Uterus (tissue), 4 donors: ENCODE measurements at places on chromosomes 16 and 17. TPM values are rescaled to one million over a fixed set of nuclear protein-coding genes. Genes with fewer than 3 reads are reported as not detected.

HBM gene
- total RNA-seq: not detected

- H3K36me3 ChIP-seq: no peaks in the 10 kb centered on the region
- no peak overlapping the region for H3K4me3 ChIP-seq
- no peaks in the 10 kb centered on the region for H3K4me1 ChIP-seq
- DNase-seq: no peak
Measured at GRCh38 chr16:56793492-56793891, 63.6 kb downstream of the NUP93 start.

DNA sequence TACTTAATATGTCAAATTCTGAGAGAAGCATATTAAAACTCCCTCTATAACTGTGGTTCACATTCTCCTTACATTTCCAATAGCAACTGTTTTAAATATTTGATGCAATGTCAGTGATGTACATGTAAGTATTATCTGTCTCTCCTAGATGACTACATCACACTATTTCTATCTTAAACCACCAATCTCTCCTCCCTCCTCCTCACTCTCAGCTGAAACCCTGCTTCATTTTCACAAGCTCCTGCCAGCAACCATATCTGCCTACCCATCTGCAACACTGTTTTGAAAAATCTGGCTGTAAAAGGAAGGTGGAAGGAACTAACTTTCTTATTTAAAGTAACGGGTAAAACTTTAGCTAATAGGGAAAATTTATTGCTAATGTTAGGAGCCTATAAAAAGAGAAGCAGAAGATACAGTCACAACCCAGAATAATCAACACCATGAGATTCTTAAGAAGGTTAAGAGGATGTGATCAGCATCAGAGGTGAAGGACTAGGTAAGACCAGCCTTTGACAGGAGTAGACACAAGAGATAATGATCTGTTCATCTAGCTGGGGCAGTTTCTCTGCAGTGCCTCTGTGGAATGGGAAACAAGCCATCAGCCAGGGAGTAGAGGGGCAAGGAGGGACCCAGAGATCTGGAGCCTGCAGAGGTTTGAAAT is 31.0 kb downstream of the MYH10 start:
- H3K27ac ChIP-seq: no peak overlapping the region
- no peak for DNase-seq
- H3K4me3 ChIP-seq: no peak overlapping the region
- no peaks in the 10 kb centered on the region for H3K27me3 ChIP-seq
- no peaks in the 10 kb centered on the region for H3K36me3 ChIP-seq

DNA sequence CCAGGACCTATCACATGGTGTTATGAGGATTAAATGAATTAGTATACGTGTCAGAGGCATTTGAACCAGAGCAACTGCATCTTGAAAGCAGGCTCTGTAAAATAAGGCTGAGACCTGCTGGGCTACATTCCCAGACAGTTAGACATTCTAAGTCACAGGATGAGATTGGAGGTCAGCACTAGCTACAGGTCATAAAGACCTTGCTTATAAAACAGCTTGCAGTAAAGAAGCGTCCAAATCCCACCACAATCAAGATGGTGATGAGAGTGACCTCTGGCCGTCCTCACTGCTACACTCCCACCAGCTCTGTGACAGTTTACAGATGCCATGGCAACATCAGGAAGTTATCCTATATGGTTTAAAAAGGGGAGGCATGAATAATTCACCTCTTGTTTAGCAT is 71.8 kb downstream of the IRF8 start:
- H3K27ac ChIP-seq: no peak overlapping the region
- H3K36me3 ChIP-seq: no peaks in the 10 kb centered on the region
- no peaks in the 10 kb centered on the region for H3K4me1 ChIP-seq
- no peak for DNase-seq
- no peaks in the 10 kb centered on the region for H3K27me3 ChIP-seq

- no peaks in the 10 kb centered on the region for H3K36me3 ChIP-seq
- no peak for DNase-seq
- no peaks in the 10 kb centered on the region for H3K27me3 ChIP-seq
- peak overlapping the region; percentile 76 for H3K4me3 ChIP-seq
Measured at GRCh38 chr17:18257268-18257981, 1.1 kb downstream of the FLII start.
